SJCRH30 (cell line): ENCODE measurements at places on chromosomes 1 and 21. TPM values are rescaled to one million over a fixed set of nuclear protein-coding genes. Genes with fewer than 3 reads are reported as not detected.

GRCh38 chr1:51726544-51727225, 109.8 kb downstream of the OSBPL9 start:
- DNase-seq: no peak

- DNase-seq: peak; percentile 41
These were observed 68.5 kb downstream of the GPR88 start for GRCh38 chr1:100606438-100606837.

PEAR1 gene
- not detected in 2 replicates for total RNA-seq

DNA sequence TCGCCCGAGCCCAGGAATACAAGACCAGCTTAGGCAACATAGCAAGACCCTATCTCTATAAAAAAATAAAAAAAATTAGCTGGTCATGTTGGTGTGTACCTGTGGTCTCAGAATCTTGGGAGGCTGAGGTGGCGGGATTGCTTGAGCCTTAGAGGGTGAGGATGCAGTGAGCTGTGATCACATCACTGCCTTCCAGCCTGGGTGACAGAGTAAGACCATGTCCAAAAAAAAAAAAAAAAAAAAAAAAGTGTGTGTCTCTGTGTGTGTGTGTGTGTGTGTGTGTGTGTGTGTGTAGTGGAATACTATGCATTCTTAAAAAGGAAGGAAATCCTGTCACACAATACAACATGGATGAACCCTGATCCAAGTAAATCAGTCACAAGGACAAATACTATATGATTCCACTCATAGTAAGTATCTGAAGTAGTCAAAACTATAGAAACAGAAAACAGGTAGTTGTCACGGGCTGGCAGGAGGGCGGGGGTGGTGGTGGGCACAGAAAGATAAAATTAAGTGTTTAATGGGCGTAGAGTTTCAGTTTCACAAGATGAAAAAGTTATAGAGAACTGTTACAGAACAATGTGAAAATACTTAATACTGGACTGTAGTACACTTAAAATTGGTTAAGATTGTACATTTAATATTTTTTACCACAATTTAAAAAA, 47.8 kb downstream of the SELENOF start:
- DNase-seq: no peak

SPRR2E gene
- not detected in 2 replicates for total RNA-seq

DNA sequence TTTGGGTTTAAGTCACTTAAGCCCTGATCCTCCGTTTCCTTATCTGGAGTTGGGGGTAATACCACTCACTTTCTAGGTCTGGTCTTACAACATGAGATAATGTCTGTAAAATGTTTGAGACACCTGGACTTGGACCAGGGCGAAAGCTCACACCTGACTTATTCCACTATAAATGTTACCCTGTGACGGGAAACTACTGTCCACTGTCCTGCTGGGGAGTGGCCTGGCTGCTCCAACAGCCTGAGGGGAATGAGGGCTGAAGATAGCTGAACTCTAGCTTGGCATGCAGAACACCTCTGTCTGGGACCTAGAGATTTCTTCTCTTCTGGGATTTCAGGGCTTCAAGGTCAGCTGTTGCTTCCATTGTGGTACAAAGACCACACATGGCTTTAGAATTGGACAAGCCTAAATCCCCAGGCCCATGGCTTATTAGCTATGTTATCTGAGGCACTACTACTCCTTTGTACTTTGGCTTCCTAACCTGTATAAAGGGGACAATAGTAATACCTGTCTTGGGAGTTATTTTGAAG, 9.5 kb upstream of the A3GALT2 start:
- peak; percentile 61 for DNase-seq

LCE2C gene
- total RNA-seq: not detected in 2 replicates

DNA sequence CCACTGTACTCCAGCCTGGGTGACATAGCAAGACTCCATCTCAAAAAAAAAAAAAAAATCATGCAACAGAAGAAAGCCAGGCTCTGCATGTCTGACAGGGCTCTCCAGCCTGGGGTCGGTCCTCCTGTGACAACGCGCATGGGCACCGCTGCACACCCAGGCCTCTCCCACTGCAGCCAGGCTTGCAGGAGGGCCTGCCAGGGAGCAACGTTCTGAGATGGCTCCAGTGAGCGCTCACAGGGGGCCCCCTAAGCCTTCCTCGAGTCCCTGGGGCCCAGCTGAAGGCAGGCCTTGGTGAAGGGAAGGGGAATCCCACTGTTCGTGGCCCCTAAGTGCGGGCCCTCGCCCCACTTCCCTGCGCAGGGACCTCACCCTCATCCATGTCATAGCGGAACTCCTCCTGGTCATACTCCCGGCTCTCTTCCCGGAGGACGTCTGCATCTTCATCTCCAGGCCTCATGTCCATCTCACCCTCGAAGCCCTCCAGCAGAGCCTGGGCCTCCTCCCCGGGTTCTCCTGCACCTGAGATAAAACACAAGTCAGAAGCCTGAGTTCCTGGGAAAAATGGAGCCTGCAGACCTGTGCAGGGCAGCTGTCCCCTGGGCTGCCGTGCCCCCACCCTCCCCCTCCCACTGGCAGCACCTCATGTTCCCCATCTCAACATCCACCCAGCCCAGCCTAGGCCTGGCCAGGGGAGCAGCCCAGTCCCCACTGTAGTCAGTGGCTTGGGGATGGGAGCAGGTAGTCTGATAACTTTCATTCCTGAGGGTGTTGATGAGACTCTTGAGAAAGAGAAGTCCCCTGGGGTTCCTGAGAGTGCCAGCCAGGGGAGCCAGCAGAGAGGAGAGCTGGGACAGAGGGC, 20.3 kb downstream of the RSPH1 start:
- DNase-seq: no peak

- no peak for DNase-seq
These were observed 19.6 kb upstream of the C1orf159 start for GRCh38 chr1:1135339-1136136.

GRCh38 chr1:31901838-31902509, 36.2 kb downstream of the PTP4A2 start:
- DNase-seq: no peak

ACOT11 gene
- 4.3 and 4.4 TPM in 2 replicates for total RNA-seq

DNA sequence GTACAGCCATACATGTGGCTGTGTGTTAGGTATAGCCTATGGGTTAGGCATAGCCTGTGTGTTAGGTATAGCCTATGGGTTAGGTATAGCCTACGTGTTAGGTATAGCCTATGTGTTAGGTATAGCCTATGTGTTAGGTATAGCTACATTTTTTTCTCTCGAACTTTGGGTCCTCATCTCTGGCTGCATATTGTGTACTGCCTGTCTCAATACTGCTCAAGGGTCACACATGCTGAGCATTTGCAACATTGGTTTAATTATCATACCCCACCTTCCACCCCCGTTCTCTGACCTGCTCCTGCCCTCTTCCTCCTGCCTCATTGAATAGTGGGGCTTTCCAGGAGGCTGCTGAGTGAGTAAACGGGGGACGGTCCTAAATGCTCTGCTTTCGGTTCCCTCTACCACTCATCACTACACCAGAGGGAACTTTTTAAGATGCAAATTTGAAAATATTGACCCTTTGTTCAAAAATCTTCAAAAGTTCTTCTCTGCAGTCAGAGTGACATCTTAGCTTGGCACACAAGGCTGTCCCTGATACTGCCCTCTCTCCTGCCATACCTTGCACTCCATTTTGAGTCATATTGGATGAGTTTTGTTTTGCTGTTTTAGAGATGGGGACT, 17.8 kb downstream of the OR2B11 start:
- DNase-seq: no peak

GRCh38 chr1:117930173-117930447, 571 bp downstream of the WDR3 start:
- DNase-seq: no peak

- peak; percentile 16 for DNase-seq
These were observed 1.0 kb upstream of the ZFYVE9 start for GRCh38 chr1:52140633-52141512.

DNA sequence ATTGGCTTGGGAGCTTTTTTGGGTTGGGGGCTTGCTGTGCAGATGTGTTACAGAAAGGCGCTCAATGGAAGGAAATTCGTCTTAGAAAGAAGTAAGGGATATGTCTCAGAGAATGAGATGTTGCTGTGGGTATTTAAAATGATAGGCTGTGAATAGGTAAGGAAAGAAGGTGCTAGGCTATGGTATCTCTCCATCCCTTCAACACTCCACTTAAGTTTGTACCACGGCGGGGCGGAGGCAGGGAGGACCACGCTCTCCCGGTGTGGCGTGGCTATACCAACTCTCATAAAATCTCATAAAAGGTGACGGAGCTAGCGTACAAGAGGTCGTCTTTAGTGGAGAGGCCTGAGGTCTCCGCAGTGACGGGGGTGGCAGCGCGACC, 305 bp upstream of the RPS6KC1 start:
- no peak for DNase-seq

- DNase-seq: no peak
These were observed 5.1 kb downstream of the NT5C1A start for GRCh38 chr1:39666772-39667171.

- DNase-seq: no peak
These were observed 10.6 kb downstream of the ZZZ3 start for GRCh38 chr1:77671836-77672235.

DNA sequence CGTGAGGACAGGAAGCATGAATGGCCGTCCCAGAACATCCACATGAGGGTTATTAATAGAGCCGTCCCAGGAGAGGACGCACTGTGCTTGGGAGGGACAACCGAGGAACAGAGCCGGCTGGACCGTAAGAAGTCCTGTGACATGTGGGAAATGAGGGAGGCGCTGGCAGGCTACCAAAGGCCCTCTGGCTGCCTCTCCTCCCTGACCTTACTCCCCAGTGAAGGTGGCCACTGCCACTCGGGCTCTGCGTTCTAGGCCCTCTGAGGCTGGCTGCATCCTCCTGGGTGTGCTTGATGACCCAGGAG, 15.5 kb upstream of the NPPB start:
- no peak for DNase-seq

COL8A2 gene
- total RNA-seq: 0.45 and 0.51 TPM in 2 replicates

CDA gene
- not detected in 2 replicates for total RNA-seq
